ENCODE measurements at places on chromosomes 6 and 20. TPM values are rescaled to one million over a fixed set of nuclear protein-coding genes. Genes with fewer than 3 reads are reported as not detected.

Gene IYD
- not detected for total RNA-seq

Gene MICA
- total RNA-seq: 10.2 TPM

Gene DTD1
- total RNA-seq: 46.4 TPM

Gene NUDT3
- 14.3 TPM for total RNA-seq

Gene LY6G5B
- total RNA-seq: 6.5 TPM

Gene NELFE
- total RNA-seq: 87.4 TPM

Gene TBC1D20
- total RNA-seq: 16.2 TPM

Gene PSMG4
- total RNA-seq: 26.2 TPM

Gene AGER
- 15.6 TPM for total RNA-seq

Gene C6orf141
- 0.42 TPM for total RNA-seq

DNA sequence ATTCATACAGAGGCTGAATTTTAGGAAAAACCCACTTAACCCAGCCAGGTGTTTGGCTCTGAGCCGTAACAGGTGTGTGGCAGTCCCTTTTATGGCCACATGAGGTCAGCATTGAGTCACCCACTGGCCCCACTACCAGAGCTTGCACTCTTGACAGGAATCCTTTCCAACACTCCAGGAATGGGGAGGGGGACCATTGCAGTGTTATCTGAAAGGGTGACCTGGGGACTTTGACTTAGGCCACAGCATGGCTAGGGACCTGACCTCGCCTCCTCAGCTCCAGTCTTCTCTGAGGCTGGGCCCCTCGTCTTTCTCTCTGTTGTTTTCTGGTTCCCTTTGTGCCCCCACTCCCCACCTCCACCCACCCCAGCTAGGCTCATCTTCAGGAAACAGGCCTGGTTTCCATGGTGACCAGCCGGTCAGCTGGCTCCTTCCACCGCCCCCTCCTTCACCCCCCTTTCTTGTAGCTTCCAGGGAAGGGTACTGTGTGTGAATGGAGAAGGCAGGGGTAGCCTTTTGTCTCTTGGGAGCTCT lies 2.1 kb upstream of the TMEM151B start:
- peak; percentile 76 for DNase-seq

DNA sequence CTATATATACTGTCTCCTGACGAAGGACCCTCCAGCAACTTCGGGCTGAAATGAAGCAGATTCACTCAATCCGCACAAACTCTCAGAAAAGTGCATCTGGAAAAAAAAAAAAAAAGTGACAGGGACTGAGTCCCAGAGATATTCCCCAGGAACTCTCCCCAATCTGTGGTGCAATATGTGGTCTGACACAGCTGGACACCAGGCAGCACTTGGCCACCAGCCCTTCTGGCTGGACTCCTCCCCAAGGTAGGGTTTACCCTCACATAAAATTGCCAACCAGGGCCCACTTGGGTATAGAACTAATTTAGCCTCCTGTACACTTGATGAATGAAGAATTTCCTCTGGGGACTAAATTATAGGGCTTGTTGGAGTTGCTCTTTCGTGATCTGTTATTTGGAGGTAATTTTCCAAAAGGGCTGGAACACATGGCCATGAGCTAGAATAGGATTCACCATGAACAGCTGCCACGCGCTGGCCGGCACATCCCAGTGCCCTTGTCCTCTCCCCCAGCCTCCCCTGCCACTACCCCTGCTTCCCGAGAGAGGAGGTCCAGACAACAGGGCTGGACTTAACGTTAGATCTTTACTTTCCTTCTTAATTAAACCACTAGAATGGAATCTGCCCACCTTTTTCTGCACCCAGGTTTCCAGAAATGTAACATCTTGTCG lies 379.2 kb downstream of the BMP2 start:
- DNase-seq: no peak

- peak; percentile 57 for DNase-seq
Measured at GRCh38 chr6:37205175-37205996, 35.4 kb downstream of the PIM1 start.

DNA sequence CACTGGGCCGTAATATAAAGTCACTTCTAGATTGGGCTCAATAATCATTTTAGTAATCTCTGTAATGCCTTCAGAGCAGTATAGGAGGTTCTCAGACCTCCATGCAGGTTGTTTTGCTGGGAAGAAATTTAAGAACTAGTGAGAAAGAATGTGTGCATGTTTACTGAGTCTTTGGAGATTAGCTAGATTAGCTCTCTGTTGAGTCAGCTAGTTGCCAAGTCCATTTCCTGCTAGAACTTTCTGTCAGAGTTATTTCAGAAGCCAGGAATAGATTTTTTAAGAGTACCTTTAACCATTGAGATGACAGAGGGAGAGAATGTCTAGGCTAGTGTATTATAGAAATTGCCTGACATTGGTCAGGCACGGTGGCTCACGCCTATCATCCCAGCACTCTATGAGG lies 33.3 kb downstream of the ORC3 start:
- no peak for DNase-seq

- no peak for DNase-seq
Measured at GRCh38 chr20:53092772-53093300, 120.7 kb downstream of the TSHZ2 start.

- peak; percentile 77 for DNase-seq
Measured at GRCh38 chr20:46545077-46545826, 5.2 kb downstream of the OCSTAMP start.

- DNase-seq: peak; percentile 34
Measured at GRCh38 chr20:9392892-9393857, 121.2 kb upstream of the LAMP5 start.

- no peak for DNase-seq
Measured at GRCh38 chr20:49389854-49390253, 92.6 kb downstream of the KCNB1 start.

GRCh38 chr6:156508923-156509322 lies 268.3 kb upstream of the ARID1B start:
- peak; percentile 49 for DNase-seq

- no peak for DNase-seq
Measured at GRCh38 chr6:89836639-89837222, 7.1 kb downstream of the CASP8AP2 start.

DNA sequence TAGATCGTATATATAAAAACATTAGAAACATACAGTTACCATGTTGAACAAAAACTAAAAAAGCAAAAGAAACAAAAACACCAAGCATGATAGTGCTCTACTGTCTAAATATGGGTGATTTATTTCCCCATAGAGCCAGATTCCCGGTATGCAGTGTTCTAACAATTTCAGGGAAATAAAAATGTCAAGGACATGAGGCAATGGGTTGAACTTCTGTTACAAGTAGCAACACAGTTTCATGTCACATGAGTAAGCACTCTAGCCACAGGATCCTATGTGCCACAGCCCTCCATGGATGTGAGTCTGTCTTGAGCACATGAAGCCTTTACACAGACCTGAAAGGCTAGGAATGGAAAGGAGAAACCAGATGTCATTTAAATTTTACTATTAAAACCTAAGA lies 96.0 kb downstream of the MAP3K5 start:
- no peak for DNase-seq

DNA sequence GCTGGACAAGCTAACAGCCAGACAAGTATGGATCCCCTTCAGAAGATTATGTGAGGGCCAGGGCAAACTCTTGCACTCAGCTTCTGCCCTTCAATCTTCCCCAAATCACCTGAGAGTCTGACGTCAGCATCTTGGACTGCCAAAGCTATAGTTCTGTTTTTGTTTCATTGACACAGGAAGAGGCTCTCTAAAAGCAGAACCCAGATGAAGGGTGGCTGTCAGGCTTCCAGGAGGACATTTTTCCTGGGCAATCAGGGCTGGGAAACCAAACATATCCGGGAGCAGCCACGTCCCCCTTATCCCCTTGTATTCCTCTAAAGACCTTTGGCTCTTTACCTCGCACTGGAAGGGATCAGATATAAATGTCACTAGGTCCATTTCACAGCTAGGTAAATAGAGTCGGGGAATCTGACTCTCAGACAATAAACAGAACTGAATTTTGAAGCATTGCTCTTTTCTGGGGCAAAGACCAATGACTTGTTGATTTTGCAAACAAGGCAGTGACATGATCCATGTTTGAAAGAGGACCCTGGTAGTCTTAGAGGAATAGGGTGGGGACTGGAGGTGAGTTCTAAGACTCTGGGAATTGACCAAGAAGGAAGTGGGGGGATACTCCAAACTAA lies 13.3 kb downstream of the MAFB start:
- DNase-seq: no peak

DNA sequence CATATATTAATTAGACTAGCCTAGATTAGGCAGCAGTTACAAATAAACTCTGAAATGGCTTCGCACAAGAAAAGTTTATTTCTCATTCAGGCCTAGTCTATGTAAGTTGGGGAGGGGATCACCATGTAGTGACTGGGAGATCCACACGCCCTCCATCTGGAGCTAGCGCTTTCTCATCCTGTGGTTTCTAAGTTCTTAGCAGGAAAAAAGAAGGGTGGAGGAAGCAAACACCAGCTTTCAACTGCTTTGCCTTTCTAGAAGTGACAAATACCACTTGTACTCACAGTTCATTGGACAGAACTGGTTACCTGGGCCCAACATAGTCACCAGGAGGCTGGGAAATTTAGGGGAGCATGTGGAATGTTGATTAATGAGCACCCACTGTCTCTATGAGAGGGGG lies 46.6 kb downstream of the NDUFAF5 start:
- DNase-seq: no peak

- peak; percentile 68 for DNase-seq
Measured at GRCh38 chr6:168956884-168957730, 296.5 kb downstream of the THBS2 start.

DNA sequence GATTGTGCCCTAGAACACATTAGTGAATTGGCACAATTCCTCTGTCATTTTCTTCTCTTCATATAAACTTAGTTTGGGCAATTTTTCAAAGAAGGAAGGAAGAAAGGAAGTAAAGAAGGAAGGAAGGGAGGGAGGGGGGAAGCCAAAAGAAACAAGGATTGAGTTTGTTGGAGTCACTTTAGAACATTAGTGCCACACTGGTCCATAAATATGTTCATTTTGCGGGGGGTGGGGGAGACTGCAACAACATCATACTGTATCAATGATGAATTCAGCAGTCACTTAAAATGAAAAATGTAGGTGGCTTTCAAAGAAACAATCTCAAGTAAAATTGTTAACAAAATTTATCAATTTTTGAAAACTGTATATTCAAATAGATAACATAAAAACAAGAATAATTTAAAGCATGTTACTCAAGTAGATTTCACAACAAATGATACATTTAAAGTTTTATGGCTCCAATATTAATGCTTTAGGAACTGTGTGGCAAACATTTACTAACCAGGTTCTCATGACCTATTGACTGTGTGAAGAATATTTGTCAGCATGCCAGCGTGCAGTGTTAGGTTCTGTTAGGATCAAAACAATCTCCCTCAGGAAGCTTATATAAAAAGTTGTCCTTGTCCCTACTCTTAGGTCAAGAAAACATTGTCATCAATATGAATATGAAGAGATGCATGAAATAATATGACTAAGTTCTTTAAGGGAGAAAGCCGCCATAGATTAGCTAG lies 208.1 kb upstream of the AGPAT4 start:
- no peak for DNase-seq

DNA sequence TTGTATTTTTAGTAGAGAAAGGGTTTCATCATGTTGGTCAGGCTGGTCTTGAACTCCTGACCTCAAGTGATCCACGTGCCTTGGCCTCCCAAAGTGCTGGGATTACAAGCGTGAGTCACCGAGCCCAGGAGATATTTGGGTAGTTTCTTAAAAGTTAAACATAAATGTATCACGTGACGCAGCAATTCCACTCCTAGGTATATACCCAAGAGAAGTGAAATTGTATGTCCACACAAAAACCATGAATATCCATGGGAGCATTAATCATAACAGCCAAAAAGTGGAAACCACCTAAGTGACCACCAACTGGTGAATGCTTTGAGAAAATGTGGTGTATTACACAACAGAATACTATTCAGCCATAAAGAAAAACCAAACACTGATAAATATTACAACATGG lies 164.8 kb downstream of the MRPL14 start:
- DNase-seq: no peak

- DNase-seq: no peak
Measured at GRCh38 chr6:89387516-89388201, 24.4 kb downstream of the RRAGD start.

DNA sequence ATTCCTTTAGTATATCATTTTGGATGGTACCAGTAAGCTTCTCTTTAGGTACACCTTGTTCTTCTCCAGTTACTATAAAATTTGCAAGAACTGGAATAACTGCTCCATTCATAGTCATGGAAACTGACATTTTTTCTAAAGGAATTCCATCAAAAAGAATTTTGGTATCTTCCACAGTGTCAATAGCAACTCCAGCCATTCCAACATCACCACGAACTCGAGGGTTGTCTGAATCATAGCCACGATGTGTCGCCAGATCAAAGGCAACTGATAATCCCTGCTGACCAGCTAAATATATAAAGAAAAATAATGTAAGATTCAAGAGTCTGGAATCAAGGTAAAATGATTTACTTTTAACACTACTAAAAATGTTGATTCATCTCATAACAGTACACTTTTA lies 5.3 kb downstream of the MMUT start:
- DNase-seq: no peak

DNA sequence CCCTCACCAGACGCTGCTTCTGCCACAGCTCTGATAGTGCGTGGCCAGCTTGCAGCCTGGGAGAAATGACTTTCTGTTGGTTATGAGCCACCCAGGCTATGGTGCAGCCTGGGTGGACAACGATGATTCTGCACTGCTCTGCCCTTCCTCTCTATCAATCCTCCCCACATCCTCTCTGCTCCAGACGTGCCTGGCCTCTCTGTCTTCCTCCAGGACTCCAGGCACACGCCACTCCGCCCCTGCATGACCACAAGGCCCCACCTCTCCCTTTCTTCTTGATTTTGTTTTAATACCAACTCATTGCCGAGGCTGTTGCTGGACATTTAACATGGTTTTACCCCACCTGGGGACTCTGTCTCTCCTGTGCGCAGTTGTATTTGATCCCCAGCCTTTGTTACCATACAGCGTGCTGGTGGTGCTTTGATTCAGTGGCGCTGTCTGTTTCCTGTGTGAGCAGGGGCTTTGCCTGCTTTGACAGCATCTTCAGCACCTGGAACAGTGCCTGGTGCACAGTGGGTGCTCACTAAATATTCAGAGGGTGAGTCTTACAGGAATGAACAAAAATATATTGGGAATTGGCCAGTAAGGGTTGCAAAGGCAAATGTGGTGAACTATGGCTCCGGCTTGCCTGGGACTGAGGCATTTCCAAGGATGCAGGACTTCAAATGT lies 280.9 kb downstream of the CDH26 start:
- DNase-seq: no peak

- DNase-seq: no peak
Measured at GRCh38 chr6:160035693-160036330, 66.9 kb downstream of the IGF2R start.
